ENCODE measurements at places on chromosomes 2 and 18.

DNA sequence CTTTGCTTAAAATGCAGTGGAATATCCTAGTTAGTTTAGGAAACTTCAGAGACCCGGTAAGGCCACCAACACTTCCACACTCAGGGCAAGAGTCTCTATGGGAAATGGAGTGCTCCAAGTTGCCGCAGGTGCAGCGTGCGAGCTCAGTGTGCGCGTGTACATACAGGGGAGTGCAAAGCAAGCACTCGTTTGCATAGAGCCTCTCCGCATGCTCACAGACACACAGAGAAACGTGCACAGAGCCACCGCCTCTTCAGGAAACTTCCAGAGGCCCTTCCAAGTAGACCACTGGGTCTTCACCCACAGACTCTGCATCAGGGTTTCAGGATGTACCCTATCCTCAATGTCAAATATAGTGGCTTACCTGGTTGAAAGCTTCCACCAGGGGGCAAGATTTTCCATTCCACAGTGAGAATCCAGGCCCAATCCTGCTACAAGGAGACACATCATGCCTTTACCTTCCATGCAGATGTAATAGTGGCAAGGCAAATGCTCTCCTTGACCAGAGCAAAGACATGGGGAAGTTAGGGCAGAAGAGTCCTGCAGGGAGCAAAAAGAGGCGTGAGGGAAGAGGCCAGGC is 513.0 kb upstream of the MYT1L start:
- H3K4me1 ChIP-seq = no peaks in the 10 kb centered on the region
- H3K27ac ChIP-seq = no peak overlapping the region
- H3K4me3 ChIP-seq = no peak overlapping the region
- H3K27me3 ChIP-seq = no peaks in the 10 kb centered on the region
- no peak for DNase-seq

DNA sequence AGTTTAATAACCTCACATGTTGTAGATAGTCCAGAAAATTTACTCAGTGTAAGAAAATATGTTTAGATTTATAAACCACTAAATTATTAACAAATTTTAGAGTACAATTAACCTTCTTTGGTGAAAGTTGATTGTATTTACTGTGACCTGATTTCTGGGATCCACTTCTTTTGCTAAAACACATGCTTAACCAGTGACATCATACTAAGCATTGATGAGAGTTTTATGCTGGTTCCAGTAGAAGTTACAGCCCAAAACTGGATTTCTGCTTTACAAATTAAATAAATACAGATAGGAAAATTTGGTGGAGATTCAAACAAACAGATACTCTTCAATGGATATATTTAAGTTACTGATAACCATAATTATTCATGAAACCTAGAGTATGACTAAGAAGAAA is 40.9 kb downstream of the RBBP8 start:
- H3K4me1 ChIP-seq = peaks cover 12% of the 10 kb centered on the region
- no peaks in the 10 kb centered on the region for H3K36me3 ChIP-seq
- H3K4me3 ChIP-seq = no peak overlapping the region
- no peaks in the 10 kb centered on the region for H3K27me3 ChIP-seq
- H3K27ac ChIP-seq = no peak overlapping the region
- DNase-seq = no peak

DNA sequence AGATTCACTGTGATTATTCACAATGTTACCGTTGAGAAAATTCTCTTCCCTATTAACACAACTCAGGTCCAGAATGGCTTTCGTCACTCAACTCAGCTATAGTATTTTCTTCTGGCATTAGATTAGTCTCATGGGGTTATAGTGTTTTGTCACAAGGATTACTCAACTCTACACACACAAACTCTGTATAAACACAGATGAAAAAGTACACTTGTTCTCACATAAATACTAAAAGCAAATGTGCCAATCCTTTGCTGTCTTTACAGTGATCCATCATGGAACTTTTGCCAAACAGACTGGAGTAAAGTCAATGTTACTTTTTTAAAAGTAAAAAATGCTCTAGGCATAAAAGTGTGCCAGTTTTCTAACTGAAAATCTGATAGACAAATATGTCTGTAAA is 267.6 kb downstream of the RBM43 start:
- H3K4me3 ChIP-seq = no peak overlapping the region
- DNase-seq = no peak
- H3K27me3 ChIP-seq = peaks cover 3% of the 10 kb centered on the region
- no peaks in the 10 kb centered on the region for H3K36me3 ChIP-seq

DNA sequence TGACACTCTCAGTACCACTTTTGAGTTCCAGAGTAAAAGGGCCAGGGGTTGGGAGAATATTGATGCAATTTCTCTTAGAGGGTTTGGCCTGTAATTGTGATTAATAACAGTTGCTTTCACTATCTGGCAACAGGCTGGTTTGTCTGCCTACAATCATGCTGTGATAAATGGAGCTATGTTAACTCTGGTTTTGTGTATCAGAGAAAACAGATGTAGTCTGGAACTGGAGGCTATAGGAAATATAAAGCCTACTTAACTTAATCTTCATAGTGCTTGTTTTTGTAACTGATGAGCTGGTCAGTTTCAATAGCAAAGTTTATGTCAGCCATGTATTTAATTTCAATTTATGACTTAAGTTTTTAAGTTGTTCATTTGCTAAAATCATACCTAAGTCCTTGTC is 138.0 kb downstream of the AGPS start:
- H3K4me1 ChIP-seq = no peaks in the 10 kb centered on the region
- no peak overlapping the region for H3K27ac ChIP-seq
- DNase-seq = no peak
- no peak overlapping the region for H3K4me3 ChIP-seq
- H3K27me3 ChIP-seq = no peaks in the 10 kb centered on the region
- no peaks in the 10 kb centered on the region for H3K36me3 ChIP-seq

GRCh38 chr2:17076533-17076932 is 410.9 kb upstream of the CYRIA start:
- no peaks in the 10 kb centered on the region for H3K27me3 ChIP-seq
- no peak overlapping the region for H3K27ac ChIP-seq
- DNase-seq = no peak
- H3K36me3 ChIP-seq = no peaks in the 10 kb centered on the region
- no peaks in the 10 kb centered on the region for H3K4me1 ChIP-seq

- H3K4me1 ChIP-seq = peaks cover 44% of the 10 kb centered on the region
- peak; percentile 94 for DNase-seq
- peak overlapping the region; percentile 47 for H3K27ac ChIP-seq
- peak overlapping the region; percentile 4 for H3K4me3 ChIP-seq
- H3K36me3 ChIP-seq = no peaks in the 10 kb centered on the region
Measured at GRCh38 chr2:224938651-224939182, 103.6 kb downstream of the DOCK10 start.

GRCh38 chr2:2846332-2847208 is 515.5 kb upstream of the MYT1L start:
- no peak overlapping the region for H3K4me3 ChIP-seq
- no peaks in the 10 kb centered on the region for H3K36me3 ChIP-seq
- no peak overlapping the region for H3K27ac ChIP-seq

DNA sequence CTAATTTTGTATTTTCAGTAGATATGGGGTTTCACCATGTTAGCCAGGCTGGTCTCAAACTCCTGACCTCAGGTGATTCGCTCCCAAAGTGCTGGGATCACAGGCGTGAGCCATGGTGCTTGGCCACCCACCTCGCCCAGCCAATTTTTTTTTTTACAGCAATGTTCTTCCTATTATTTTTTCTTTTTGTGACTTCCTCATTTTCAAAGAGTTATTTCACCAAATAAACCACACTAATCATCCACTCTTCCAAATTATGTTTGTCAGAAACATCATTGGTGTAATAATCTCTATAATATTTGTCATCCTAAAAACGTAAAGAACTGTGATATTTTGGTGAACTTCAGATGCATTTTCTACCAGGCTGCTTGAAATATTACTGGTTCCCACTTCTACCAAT is 16.3 kb upstream of the PDCL3 start:
- H3K27me3 ChIP-seq = peaks cover 2% of the 10 kb centered on the region
- DNase-seq = no peak
- H3K27ac ChIP-seq = no peak overlapping the region
- H3K4me1 ChIP-seq = no peaks in the 10 kb centered on the region
- H3K36me3 ChIP-seq = no peaks in the 10 kb centered on the region

- no peak overlapping the region for H3K4me3 ChIP-seq
- no peaks in the 10 kb centered on the region for H3K36me3 ChIP-seq
- no peak overlapping the region for H3K27ac ChIP-seq
Measured at GRCh38 chr2:72863046-72863445, 24.2 kb upstream of the SPR start.

GRCh38 chr18:45741056-45741455 is 17.1 kb downstream of the SLC14A1 start:
- peaks cover 21% of the 10 kb centered on the region for H3K27me3 ChIP-seq
- no peaks in the 10 kb centered on the region for H3K36me3 ChIP-seq
- peaks cover 9% of the 10 kb centered on the region for H3K4me1 ChIP-seq
- H3K27ac ChIP-seq = no peak overlapping the region
